Activated naive CD4-positive, alpha-beta T cell treated with anti-CD3 and anti-CD28 coated beads, Interleukin-2, amount 50 U/mL, for 16 hours (primary cell): ENCODE measurements at places on chromosomes 13 and 19.

DNA sequence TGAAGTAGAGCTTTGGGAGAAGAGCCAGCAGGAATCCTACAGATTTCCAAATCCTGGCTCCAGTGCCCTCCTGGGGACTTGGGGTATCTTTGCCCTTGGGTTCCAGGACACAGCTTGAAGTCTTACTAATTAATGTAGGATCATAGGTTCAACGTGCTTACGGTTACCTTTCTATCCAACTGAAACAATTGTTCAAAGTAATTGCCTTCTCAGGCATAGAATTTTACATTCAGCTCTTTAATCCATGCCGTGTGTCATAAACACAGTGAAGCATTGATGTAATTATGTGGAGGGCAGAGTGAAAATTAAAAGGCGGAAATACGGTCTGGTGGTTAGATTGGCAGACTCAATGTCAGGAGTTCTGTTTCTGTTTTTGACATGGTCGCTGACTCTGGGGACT is 170.4 kb downstream of the COG6 start:
- DNase-seq, result no peak

GRCh38 chr13:26486550-26486949 is 70.9 kb upstream of the WASF3 start:
- no peak for DNase-seq

- no peak for DNase-seq
These were observed 20.3 kb upstream of the CEACAM1 start for GRCh38 chr19:42548552-42548951.

DNA sequence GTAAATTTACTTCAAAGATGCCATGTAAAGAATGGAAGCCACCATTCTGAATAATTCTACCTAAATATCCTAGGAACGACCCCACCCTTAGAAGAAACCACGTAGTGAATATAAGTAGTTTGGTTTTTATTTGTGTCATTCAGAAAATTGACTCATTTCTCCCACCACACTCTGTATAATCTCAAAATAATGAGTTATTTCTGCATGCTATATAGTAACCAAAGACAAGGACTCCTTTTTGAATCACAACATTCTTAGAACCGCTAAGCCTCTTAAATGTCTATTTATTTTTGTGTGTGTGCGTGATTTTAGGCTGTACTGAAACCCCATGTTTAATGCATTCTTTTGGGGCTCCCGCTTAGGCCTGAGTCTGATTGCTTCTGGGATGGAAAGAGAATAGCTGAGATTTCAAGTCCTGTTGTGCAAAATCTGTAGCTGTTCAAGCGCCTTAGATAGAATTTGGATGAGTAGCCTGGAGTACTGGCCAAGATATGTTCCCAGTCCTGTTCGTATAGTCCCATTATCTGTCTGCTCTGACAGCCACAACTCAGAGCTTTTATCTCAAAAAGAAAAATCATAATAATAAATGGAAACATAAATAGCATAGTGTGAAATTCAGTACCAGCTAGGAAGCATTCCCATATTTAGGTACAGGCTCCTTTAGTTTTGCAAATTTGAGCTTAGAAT is 532.4 kb upstream of the NBEA start:
- no peak for DNase-seq

DNA sequence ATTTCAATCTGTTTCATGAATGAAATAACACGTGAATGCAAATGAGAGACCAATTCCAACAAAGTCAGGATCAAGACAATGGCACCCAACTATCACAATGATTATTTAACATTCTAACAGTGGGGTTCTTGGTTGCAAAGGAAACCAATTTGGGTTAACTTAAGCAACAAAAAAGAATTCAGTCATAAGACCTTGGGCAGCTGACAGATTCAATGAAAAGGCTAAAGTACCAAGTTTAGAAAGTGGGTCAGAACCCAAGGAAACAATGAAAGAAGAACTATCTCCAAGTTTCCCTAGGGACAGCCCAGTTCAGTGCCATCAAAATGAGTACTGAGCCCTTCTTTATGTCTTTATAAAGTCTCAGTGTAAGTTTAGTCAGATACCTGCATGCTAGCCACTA is 17.5 kb upstream of the SIGLEC14 start:
- DNase-seq, result no peak

DNA sequence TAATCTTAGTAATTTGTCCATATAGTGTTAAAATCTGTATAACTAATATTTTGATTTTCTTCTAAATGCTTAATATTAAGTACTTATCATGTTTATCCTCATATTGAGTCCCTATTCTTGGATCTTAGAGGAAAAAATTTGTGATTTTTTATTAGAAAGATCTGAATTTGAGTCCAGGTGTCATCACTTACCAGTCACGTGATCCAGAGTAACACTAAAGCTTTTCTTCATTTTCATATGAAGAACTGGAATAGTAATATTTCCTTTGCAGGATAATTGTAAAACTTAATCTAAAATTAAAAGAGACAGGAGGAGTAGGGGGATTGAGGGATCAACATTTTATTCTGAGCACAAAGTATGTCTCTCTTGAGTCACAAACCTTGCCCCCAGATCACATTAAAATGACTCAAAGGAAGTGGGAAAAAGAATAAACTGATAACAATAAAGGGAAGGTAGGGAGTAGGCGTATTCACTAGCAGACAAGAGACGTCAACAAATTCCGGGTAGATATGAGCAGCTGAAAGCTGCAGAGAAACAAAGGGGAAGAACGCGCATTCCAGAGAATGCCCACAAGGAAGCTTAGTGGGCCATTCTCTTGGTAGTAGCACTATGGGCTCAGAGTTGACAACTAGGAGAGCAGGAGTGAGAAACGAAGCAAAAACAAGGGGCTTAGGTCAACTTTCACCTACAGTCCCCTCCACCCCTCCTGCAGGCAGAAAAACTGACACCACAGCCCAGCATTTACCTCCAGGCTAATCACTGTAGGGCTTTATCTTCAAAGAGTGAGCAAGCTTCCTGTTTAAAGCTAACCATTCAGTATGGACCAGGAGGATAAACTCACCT is 123.1 kb downstream of the SPRY2 start:
- no peak for DNase-seq

DNA sequence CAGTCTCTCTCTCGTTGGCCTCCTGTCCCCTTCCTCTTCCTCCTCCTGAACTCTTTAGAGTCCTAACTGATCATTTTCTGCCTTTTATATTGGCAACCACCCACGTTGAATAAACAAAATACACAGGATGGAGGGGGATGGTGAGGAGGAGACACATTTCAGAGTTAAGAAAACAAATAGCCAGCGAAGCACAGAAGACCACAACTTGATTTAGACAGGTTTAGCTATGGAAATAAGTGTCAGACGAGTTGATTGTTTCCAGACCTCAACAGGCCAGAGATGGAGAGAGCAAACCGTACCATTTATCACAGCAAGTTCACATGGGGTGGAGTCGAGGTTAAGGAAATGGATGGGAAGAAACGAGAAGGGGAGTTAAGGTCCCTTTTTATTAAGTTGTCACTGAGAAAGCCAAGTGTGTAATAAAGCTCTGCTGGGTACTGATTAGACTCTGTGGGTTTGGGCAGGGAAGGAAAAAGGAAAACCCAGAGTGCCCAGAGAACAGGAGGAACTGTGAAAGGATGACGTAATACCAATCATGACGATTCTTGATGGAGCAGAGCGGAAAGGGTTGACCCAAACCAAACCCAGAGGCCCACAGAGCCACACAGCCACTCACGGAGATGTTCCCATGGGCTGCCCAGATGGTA is 11.1 kb upstream of the SERP2 start:
- no peak for DNase-seq

DNA sequence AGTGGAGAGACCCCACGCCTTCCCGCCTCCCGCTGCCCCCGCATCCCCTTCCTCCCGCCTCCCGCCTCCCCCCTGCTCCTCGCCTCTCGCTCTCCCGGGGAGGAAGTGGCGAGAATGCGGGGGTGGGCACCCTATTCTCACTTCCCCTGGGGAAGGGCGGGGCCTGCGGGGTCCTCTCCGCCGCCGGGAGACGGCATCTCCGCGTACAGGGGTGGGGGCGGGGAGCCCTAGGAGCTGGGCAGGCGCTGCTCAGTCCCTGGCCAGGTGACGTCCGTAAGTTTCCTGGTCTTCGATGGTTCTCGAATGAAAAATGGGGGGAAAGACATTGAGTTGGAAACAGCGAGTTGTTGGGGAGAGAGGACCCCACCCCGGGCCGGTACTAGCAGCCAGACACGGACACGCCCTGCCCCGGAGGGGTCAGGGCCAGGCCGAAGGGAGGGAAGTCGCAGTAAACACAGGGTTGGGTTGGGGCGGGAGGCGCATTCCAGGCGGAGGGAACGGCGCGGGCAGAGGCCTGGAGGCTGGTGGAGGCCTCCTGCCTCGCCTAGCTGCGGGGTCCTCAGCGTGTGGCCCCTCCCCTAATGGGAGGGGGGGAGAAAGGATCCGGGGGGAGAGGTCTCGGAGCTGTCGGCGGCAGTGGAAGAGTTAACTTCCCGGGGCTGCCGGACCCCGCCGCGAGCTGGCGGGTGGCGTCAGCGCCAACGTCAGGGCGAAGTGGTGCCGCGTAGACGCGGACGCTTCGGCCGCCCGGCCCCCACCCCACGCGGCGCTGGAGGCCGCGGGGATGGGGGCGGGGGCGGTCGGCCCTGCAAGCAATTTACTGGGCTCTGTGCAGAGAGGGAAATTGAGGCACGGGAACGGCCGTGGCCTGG is 10.4 kb upstream of the JUND start:
- DNase-seq, result peak; percentile 57

- DNase-seq, result no peak
These were observed 1.0 kb upstream of the CAPN12 start for GRCh38 chr19:38745316-38745715.

GRCh38 chr19:30802424-30803013 is 430.3 kb downstream of the ZNF536 start:
- no peak for DNase-seq

- no peak for DNase-seq
These were observed 260.8 kb downstream of the DNAJC15 start for GRCh38 chr13:43284162-43284561.

DNA sequence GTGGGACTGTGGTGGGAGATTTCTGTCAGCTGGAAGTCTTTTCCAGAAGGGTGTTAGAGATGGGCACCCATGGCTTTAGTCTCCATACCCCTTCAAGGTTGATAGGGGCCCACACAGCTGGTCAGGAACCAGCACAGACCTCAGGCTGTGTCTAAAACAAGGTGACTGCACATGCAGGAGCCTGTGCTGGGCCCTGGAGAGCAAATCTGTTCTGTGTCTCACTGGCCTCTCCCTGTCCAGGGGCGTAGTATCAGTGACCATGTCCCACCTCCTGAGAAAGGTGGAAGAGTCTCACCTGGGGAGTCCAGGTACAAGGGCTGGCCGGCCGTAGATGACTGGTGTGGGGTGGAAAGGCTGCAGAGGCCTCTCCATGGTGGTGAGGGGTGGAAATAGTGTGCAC is 19.4 kb downstream of the ZNF175 start:
- no peak for DNase-seq

DNA sequence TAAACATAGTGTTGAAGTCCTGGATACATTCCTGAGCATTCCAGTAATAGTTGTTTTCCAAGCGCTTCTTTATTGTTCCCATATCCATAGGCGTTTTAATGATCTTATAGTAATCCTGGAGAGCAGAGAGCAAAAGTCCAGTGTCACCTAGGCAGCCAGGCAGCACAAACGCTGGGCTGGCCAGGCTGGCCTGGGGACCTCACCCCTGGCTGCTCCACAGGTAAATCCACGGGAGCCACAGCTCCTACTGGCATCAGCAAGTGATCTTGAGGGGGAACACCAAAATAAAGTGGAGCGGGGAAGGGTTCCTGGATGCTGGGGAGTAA is 36.6 kb upstream of the EPHX3 start:
- DNase-seq, result no peak

DNA sequence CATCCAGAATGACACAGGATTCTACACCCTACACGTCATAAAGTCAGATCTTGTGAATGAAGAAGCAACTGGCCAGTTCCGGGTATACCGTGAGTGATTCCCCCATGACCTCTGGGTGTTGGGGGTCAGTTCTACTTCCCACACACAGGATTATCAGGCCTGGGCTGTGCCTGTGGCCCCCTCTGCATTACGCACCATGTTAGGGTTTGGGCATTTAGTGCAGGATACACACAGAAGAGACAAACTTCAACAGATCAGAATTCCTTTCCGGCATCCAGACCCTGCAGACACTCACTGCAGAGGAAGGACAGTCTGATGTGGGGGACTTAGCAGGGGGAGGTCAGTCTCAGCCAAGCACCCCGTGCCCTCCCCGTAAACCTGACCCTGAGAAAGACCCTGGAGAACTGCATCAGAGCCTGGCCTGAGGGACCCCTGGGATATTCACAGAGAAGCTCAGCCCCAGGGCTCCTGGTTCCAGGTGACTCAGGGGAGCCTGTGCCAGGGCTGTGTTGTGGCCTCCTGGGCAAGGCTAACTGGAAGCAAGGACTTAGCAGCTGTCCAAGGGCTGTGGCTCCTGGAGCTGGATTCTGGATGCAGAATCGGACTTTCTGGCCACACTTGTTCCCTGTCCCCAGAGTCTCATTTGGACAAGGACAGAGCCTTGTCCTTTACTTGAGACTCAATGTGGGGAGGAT is 1.7 kb downstream of the CEACAM5 start:
- DNase-seq, result no peak

DNA sequence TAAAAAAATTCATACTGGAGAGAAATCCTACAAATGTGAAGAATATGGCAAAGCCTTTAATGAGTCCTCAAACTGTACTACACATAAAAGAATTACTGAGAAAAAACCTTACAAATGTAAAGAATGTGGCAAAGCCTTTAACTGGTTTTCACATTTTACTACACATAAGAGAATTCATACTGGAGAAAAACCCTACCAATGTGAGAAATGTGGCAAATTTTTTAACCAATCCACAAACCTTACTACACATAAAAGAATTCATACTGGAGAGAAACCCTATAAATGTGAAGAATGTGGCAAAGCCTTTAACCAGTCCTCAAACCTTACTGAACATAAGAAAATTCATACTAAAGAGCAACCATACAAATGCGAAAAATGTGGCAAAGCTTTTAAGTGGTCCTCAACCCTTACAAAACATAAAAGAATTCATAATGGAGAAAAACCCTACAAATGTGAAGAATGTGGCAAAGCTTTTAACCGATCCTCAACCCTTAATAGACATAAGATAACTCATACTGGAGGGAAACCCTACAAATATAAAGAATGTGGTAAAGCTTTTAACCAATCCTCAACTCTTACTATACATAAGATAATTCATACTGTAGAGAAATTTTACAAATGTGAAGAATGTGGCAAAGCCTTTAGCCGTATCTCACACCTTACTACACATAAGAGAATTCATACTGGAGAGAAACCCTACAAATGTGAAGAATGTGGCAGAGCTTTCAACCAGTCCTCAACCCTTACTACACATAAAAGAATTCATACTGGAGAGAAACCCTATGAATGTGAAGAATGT is 29.0 kb downstream of the ZNF730 start:
- DNase-seq, result no peak

- DNase-seq, result no peak
These were observed 309.1 kb upstream of the EDNRB start for GRCh38 chr13:78227709-78228108.

DNA sequence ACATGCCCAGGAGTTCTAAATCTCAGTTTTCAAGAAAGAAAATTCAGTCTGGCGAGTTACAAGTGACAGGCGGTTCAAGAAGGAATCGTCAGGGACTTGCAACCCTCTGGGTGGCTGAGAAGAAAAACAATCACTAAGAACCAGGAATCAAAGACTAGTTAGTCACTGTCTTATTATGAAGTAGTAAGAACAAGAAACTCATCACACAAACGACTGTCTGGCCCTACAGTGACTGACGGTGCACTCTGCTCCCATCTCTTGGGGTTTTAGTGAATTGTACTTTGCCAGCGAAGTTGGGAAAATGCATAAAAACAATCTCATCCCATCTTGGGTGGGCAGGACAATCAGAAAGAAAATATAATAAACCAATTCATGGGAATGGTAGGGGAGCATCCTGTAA is 63.7 kb upstream of the SACS start:
- DNase-seq, result no peak
